ENCODE measurements at places on chromosomes 4 and X.

GRCh38 chr4:11470438-11471045 is 41.8 kb upstream of the HS3ST1 start:
- peak; percentile 15 for DNase-seq

GRCh38 chr4:176545872-176546271 is 226.1 kb downstream of the SPCS3 start:
- DNase-seq: no peak

- DNase-seq: no peak
These were observed 52.8 kb upstream of the SRPX start for GRCh38 chrX:38273453-38273852.

GRCh38 chrX:40092808-40093435 is 4.8 kb downstream of the BCOR start:
- DNase-seq: no peak

- DNase-seq: no peak
These were observed 167.1 kb upstream of the PACRGL start for GRCh38 chr4:20532871-20533870.

DNA sequence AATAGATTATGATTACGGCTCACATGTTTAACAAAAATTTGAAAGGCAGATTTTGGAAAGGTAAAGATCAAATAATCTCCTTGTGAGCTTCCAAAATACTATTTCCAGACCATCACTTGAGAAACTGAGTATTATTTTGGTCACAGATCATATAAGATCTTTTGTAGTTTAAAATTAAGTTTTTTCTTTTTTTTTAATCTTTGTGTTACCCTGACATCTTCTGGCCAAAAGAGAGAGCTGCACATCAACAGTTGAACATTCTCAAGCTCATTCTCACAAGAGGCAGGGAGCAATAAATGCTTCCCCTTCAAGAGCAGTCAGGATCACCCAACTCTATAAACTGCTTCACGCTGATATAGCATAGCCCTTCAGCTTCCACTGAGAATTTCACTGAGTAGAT is 15.9 kb downstream of the TMEM192 start:
- DNase-seq: no peak

- DNase-seq: no peak
These were observed 20.2 kb downstream of the TMEM31 start for GRCh38 chrX:103730796-103731493.

DNA sequence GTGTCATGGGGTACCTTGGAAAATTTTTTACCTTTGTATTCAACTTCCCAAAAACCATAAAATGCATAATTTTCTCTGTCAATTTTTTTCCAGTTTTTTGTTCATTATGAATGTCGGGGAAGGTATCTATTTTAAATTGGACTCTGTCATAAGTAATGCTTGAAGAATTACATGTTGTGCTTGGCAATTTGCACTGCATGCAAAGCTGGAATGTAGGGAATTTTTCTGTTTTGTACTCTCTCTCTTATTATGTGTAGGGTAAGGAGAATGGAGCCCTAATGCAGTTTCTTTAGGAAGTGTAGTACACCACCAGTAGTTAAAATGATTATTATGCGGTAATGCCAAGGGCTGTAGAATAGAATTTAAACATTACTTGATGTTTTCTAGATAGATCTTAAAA is 137.7 kb upstream of the LIMCH1 start:
- no peak for DNase-seq

GRCh38 chrX:153650959-153651358 is 4.0 kb downstream of the DUSP9 start:
- DNase-seq: no peak

GRCh38 chr4:39719804-39720580 is 22.1 kb downstream of the UBE2K start:
- no peak for DNase-seq

- DNase-seq: no peak
These were observed 35.4 kb upstream of the SORCS2 start for GRCh38 chr4:7156761-7157488.

- no peak for DNase-seq
These were observed 577.2 kb upstream of the HTR2C start for GRCh38 chrX:114006664-114007063.

DNA sequence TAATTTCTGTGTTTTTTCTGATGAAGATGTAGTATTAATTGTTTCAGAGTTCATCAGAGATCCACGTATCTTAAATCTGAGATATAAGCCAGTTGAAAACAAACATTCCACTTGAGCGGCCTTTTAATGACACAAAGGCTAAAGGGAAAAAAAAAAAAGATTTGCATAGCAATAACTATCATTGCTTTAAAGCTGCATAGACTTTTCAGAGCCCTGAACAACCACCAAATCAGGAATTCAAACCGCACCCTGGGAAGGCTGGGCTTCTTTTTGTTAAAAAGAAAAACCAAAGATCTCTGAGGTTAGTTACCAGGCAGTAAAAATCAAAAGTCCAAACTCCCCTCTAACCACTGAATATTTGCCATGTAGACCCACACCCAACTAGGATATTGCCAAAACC is 206.0 kb downstream of the HHIP start:
- no peak for DNase-seq

DNA sequence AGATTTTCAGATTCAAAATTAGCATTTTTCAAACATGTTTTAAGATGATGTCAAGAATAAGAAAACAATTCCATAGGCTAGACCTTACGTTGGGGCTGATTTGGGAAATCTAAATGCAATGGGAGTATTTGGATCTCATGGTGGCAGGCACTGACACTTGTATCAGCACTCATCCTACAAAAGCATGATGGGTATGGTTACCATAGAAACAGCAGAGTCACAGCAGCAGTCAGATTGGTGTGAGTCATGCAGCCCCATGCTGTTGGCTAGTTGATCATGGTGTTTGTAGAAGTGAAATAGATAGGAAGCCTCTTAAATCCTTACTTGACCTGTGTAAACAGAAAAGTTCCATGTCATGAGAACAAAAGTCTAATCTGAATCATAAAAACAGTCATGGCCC is 1637.3 kb upstream of the PABPC4L start:
- DNase-seq: no peak

DNA sequence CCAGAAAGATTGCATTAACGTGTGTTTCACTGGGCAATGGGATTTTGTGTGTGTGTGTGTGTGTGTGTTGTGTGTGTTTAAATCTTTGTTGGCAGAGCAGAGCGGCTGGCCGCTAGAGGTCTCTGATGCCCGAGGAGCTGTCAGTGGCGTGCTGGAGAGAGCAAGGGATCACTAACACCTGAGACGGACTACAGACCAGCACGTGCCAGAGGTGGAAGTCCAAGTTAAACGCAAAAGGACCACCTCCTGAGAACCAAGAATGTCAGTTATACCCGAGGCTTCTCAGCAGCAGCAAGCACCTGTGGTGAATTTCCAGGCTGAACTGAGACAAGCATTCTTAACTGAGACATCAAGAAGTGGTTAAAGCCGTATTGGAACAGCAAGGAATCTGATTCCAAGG is 9.0 kb upstream of the SLC25A14 start:
- DNase-seq: no peak

- DNase-seq: peak; percentile 59
These were observed 10.1 kb downstream of the DLG3 start for GRCh38 chrX:70454441-70455365.

DNA sequence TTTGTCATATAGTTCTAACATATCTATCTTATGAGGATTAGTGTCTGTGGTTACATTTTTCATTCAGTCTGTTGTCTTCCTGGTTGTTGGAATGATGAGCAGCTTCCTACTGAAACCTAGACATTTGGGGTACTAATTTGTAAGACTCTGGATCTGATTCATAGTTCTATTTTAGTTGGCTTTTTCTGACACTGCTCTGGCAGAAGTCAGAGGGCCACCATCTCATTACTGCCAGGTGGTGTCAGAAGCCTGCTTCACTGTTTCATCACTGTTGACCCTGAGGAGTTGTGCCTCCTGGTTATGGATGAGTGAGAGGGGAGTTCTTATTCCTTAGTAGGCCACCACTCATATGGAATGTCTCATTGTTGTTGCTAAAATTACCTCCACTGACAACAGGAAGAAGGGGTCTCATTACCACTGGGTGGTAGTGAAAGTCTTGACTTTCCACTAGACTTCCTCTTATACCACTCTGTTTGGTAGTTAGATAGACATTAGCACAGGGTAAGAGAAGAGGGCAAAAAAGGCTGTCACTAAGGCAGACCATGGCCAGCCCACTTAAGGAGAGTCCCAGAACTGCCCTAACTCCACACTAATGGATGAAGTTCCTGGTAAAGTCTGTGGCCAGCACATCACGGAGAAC is 395.2 kb downstream of the SPOCK3 start:
- DNase-seq: no peak

- no peak for DNase-seq
These were observed 89.8 kb downstream of the EMCN start for GRCh38 chr4:100428051-100428450.

DNA sequence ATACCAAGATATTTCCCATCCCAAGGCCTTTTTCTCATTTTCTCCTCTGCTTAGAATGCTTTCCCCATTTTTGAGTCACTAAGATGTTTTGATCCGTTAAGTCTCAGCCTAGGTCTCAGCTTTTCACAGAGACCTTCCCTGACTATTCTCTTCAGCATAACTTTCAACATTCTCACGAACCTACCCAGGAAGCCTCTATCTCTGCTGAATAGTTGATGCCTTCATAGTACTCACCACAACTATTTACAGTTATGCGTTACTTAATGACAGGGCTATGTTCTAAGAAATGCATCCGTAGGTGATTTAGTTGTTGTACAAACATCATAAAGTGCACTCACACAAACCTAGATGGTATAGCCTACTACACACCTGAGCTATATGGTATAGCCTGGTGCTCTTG is 64.5 kb downstream of the ARL9 start:
- no peak for DNase-seq

DNA sequence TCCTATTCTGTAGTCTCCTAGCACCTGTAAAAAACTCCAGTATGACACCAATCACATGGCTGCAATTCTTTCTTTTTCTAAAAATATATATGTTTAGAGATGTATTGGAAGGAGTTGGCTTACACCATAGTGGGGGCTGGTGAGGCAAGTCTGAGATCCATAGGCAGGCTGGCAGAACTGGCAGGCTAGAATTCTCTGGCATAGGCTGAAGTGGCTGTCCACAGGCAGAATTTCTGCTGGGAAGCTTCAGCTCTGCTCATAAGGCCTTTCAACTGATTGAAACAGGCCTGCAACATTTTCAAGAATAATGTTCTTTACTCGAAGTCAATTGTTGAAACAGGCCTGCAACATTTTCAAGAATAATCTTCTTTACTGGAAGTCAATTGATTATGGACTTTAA is 37.0 kb downstream of the FGF2 start:
- DNase-seq: no peak

DNA sequence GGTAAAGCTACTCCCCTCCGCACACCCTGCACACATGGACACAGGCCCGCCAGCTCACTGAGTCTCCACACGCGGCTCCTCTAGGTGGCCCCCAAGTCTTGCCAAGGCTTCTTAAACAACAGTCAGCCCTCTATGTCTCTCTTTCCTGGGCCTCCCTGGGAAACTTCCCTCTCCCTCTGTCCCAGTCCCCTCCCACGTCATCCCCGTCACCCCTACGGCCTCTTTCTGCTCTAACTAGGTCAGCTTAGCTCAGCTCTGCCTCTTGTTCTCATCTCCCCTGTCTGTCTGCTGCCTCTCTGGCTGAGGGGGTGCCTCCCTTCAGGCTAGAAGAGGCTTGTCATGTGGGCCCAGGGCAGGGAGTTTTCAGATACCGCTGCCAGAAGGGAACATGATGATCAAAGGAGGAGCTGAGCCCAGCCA is 38.8 kb downstream of the SEPTIN6 start:
- DNase-seq: no peak

GRCh38 chr4:148270630-148271029 is 171.6 kb downstream of the NR3C2 start:
- no peak for DNase-seq

GRCh38 chr4:145195167-145195952 is 15.0 kb upstream of the OTUD4 start:
- DNase-seq: peak; percentile 31

- DNase-seq: no peak
These were observed 13.1 kb downstream of the ATP2B3 start for GRCh38 chrX:153530411-153531129.

- DNase-seq: no peak
These were observed 73.1 kb downstream of the WFS1 start for GRCh38 chr4:6342530-6343293.

GRCh38 chrX:40088803-40089540 is 8.8 kb downstream of the BCOR start:
- DNase-seq: no peak

DNA sequence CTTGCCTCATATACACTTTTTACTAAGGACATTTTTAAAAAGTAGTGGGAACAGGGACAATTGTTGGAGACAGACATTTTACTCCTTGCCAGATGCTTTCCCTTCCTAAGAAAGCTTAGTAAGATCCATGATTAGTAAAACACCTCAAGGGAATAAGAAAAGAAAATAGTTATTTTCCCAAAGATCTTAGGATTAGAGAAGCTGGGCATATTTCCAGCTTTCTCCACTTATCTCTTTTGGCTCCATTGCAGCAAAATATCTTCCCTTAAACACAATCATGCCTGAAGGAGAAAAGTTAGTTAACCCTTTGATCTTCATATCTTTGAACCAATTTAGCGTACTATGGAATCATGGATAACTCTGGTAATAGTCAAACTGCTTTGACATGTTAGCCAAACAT is 257.9 kb downstream of the PCDH18 start:
- no peak for DNase-seq

GRCh38 chrX:46408553-46409407 is 136.4 kb downstream of the ZNF674 start:
- DNase-seq: peak; percentile 33

DNA sequence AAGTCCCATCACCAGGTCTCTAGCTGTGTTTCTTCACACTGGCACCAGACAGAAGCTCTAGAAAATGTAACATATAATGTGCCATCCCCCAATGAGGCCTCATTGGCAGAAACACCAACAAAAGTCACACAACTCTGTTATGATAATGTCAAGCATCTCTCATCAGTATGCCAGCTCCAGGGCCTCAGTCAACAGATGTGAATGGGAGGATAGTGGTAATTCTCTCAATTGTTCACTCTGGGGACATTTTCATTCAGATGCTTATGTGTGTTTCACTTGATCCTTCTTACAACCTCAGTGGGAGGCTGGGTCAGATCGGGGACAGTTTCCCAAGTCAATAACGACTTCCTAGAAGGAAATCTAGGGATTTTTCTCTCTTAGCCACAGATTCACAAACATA is 57.5 kb upstream of the SCOC start:
- no peak for DNase-seq

DNA sequence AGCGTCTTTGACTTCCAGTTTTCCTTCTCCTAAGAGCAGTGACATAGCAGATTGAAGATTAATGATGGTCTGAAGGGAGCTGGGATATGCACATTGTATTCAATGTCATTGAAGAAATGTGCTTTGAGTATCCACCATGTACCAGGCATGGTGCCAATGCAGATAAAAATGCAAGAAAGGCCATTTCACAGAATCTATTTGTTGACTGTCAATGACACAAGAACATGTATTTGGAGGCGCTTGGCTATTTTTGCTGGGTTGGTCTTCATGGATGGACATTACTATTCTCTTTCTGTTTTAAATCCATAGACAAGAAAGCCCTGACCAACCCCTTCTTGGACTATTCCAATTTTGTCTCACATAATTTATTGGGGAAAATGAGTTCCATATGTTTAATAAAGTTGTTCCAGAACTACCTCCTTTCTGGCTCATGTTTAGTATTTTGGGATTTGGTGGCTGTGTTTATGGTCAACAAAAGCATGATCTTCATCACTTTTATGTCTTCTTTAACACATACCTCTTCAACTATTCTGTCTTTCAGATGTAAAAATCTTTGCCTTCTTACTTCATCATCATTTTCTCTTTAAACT is 174.5 kb downstream of the CPE start:
- DNase-seq: no peak

Data from naive B cell (primary cell).